ENCODE measurements at places on chromosomes 5 and 9. TPM values are rescaled to one million over a fixed set of nuclear protein-coding genes. Genes with fewer than 3 reads are reported as not detected.

Gene MYOZ3
- not detected for total RNA-seq

Gene TYRP1
- total RNA-seq, result not detected

Gene SLC2A6
- 10.7 TPM for total RNA-seq

Gene SCGB3A2
- not detected for total RNA-seq

- DNase-seq, result no peak
Observed at GRCh38 chr5:74200560-74200959, 440.0 kb downstream of the ENC1 start.
